ENCODE measurements at places on chromosomes 2 and 18.

DNA sequence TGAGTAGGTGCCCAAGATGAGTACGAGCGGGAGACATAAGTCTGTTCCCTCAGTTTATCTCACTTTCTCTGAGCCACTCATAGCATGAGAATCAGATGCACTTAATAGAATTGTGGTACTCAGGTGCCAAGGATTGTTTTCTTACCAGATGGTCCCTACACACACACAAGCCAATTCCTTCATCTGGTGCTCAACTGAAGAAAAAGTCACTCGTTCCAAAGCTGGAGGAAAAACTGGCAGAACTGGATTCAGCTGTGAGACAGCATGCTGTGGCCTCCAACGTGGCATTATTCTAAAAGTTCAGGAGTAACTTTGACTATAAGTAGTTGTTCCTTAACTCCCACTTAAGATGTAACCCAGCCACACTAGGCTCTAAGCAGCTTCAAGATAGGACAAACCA lies 33.4 kb upstream of the ABCA12 start:
- DNase-seq: no peak

GRCh38 chr2:119106301-119106897 lies 52.2 kb downstream of the C1QL2 start:
- DNase-seq: no peak

GRCh38 chr18:67216846-67217245 lies 299.7 kb downstream of the DSEL start:
- no peak for DNase-seq

DNA sequence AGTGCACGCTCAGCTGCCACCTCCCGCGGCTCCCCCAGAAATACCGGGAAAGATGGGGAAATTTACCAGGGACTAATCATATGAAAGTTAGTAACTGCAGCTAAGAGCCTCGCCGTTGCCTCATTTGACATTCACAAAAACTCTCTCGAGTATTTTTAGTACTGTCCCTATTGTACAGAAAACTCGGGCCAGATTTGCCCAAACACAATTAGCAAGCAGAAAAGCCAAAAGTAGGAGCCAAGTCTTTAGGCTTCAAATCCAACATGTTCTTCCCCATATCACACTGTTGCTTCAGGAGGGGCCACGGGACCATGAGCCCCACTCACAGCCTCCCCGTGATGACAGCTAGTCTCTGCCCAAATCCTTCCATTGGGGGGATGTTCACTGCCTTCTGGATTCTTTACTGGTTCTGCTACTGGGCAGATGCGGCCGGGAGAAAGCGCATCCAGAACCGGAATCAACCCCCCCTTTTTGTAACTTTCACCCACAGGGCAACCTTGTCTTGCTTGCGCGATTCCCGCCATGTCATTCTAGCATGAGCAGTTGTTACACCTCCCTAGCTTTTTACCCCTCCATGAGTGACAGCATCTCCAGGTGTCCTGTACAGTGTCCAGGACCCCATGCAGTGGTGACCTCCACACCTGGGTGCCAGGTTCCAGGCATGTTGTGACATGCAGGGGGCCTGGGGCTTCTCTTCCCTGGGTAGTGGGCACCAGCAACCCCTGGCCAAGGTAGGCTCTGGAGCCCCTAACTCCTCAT lies 35.2 kb downstream of the CENPO start:
- no peak for DNase-seq

DNA sequence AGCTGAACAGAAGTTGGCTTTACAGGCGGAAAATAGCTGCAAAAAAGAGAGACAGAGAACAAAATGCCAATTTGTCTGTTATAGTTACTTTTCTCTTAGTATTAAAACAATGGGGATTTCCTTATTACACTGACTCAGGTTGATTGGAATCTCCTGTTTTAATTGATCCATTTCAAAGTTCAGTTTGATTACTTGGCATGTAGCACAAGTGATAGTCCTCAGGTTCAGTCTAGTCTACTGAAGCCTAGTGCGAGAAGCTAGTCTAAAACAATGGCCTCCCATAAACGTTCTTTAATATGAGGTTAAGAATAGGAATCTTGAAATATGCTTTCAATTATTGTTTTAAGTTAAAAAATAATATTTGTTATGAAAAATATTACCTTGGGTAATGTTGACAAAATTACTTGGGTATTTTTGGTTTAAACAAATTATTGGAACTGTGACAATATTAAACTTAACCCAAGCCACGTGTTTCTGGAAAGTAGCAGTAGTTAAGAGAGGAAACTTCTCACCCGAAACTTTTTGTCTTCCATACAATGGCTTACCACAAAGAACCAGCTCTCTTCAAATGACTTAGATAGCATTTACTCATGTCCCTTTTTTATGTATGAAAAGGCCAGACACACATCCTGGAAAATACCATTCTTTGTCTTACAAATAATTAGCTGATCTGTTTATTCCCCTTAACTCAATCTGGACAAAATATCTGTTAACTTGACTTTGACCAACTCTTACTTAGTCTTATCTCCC lies 1326.2 kb upstream of the TMEFF2 start:
- no peak for DNase-seq

GRCh38 chr18:5420906-5421305 lies 122.9 kb downstream of the EPB41L3 start:
- DNase-seq: no peak

DNA sequence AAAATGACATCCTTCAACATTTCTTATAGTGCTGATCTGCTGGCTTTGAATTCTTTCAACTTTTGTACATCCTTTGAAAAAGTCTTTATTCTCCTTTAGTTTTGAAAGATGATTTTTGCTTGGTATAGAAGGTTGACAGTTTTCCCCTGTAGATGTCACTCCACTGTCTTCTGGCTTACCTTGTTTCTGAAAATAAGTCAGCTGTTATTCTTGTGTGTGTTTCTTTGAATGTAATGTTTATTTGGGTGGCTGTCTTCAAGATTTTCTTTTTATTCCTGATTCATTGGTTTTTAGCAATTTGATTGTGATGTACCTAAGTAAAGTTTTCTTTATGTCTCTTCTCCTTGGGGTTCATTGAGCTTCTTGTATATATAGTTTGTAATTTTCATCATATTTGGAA lies 47.6 kb downstream of the ACTR3 start:
- no peak for DNase-seq

DNA sequence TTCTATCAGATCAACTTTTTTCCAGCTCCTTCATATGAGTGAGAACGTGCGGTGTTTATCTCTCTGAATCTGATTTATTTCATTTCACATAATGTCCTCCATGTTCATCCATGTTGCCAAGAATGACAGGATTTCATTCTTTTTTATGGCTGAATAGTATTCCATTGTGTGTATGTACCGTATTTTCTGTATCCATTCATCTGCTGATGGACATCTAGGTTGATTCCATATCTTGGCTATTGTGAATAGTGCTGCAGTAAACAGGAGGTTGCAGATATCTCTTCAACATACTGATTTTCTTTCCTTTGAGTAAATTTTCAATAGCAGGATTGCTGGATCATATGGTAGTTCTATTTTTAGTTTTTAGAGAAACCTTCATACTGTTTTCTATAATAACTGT lies 388.5 kb downstream of the DCDC2C start:
- no peak for DNase-seq

DNA sequence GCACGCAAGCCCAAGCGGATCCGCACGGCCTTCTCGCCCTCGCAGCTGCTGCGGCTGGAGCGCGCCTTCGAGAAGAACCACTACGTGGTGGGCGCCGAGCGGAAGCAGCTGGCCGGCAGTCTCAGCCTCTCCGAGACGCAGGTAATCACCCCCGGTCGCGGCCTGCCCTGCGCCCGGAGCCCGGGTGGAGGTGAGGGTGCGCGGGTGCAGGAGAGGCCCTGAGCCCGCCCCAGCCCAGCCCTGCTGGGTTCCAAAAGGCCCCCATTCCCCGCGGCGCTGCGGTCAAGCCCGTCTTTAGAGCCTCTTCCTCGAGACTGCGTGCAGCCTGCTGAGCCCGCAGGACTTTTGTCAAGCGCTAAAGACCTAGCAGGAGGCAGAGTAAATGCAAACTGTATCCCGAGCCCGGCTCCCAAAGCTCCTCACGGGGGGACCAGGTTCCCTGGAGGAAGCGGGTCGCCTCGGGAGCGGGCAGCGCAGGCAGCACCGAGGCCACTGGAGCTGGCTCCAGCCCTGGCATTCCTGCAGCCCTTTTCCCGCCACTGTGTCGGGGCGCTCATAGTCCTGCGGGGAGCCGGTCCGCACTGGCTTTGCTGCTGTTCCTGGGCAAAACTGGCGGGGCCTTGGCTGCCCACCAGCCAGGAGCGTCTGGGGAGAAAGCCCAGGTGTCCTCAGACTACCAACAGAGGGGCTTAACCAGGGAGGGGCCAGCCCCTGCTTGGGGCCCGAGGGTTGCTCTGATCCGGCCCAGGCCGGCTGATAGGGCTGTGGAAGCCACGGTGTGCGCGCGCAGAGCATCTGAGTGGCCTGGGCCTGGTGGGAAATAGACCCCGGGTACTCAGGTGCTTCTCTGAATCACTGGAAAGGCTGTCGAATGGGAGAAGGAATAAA lies 7.3 kb downstream of the EMX1 start:
- no peak for DNase-seq

DNA sequence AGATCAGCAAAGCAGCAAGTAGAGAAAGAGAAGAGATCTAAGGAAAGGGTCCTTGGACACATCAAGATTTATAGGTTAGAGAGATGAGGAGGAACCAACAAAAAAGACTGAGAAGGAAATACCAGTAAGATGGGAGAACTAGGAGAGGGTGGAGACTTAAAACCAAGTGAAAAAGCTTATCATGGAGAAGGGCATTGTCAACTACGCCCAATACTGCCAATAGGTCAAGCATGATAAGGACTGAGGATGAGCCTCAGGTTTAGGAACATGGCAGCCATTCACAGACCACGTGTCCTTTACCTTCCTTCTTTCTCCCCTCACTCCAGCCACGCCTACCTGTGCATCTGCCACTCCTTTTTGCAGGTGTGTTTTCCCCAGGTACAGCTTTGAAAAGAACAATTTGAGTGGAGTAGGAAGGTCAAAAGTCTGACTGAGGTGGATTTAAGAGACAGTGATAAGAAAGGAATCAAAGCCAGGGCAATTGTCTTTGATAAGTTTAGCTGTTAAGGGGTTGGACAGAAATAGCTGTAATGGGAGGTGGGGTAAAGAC lies 238.7 kb downstream of the STK39 start:
- DNase-seq: no peak

DNA sequence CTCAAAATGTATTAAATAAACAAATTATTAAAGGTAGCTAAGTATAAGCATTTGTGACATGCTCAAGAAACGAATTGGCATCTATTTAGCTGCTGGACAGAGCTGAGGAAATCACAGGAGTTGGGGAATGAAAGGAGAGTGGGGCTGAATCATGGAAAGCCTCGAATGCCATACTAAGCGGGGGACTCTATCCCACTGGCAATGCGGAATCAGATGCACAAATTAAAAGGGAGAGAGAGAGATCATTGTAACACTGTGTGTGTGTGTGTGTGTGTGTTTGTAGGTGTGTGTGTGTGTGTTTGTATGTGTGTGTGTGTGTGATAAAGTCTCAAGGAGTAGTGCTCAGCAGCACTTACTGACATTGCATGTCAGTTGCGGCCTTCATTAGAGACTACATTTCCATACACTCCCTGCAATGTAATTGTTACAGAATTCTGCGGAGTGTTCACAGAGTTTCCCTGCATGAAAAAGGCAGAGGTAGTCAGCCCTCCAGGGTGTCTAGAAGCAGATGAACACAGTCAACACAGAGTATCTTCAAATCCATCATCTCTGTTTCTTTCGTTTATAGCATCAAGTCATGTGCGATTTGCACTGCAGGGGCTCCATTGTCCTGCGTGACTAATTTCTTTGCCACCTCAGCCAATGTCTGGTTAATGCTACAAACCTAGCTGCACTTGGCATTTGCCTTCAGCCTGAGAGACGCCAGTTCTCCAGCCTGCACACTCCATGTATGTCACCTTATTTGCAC lies 111.7 kb upstream of the CYRIA start:
- no peak for DNase-seq

DNA sequence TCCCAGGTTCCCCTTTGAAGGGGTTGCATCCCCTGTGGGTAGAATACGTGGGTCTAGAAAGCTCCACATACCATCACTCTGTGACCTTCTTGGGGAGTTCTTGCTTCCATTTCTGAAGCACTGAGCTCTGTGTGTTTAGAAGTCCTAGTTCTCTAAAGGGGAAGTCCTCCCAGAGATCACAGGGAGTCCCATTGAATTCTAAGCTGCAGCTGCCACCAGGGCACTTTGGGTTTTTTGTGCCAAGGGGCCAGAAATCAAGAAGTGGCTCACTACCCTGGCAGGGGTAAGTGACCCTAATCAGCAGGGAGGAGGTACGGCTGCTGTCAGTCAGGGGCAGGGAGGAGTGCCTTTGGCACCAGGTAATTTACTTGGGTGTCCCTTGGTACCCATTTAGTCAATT lies 70.9 kb downstream of the EHD3 start:
- no peak for DNase-seq

DNA sequence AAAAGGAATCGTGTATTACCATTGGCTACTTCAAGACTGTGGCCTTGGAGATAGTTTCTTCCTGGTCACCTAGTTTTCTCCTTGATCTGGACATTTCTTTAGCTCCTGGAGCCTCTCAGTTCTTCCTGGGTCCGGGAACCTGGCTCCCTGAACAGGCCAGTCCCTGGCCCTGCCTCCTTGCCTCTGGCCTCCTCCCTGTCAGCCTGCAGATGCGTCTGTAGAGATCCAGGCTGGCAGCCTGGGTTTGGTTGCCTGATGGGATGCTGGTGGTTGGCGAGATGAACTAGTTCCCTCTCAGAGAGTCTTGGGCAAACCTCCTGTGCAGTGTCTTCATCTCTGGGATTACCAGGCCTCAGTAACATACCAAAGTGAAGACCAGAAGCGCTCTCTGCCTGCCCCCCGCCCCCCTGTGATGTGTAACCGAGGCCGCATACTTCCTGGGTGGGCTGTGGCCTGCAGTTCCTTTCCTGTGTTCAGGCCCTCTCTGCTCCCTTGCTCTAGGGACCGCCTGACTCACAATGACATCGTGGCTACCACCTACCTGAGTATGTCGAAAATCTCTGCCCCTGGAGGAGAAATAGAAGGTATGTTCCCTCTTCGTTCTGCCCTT lies 85.4 kb downstream of the DYSF start:
- DNase-seq: no peak

DNA sequence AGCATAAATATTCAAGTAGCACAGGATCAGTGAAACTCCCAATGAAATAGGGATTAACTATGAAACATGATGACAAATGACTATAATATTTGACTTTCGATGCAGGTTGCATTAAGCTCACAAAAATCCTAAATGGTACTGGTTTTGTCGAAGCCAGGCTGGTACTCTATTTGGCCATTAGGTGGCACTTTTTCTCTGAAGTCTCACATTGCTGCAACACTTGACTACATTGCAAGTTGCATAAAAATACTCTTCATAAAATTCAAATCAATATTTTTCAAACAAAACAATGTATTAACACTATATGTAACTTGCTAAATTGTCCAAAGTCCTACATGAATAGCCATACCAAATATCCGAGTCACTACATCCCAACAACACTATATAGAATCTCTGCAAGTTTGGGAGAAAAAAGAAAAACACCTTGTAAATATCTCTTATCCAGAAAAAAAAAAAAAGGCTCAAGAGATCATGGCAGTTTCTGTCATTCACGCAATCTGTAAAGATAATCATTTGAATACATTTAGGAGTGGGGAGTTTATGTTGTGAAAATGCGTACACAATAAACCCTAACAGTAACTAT lies 9.5 kb downstream of the RTTN start:
- DNase-seq: no peak

GRCh38 chr2:52414561-52415295 lies 1352.9 kb upstream of the CHAC2 start:
- DNase-seq: no peak

GRCh38 chr2:85399183-85399455 lies 11.0 kb downstream of the CAPG start:
- no peak for DNase-seq

- DNase-seq: no peak
Measured at GRCh38 chr2:143710879-143711278, 581.7 kb downstream of the ARHGAP15 start.

- no peak for DNase-seq
Measured at GRCh38 chr2:167945660-167946368, 301.6 kb downstream of the STK39 start.

Data from T-helper 2 cell (primary cell).